Metanephros (tissue), 2 donors: ENCODE measurements at places on chromosomes 7 and 10. TPM values are rescaled to one million over a fixed set of nuclear protein-coding genes. Genes with fewer than 3 reads are reported as not detected.

RBP4 gene
- total RNA-seq, result 4.0 TPM

AKR1C8 gene
- 0.41 TPM for total RNA-seq

PRKG1 gene
- 38.4 TPM for total RNA-seq

CPA2 gene
- total RNA-seq, result 0.18 TPM

GTF2IRD1 gene
- 39.9 TPM for total RNA-seq

NPY gene
- total RNA-seq, result 2.9 TPM
